ENCODE measurements at places on chromosomes 16 and 17.
A peak's percentile ranks its signal among the peaks of the same experiment; 100 is the strongest.

DNA sequence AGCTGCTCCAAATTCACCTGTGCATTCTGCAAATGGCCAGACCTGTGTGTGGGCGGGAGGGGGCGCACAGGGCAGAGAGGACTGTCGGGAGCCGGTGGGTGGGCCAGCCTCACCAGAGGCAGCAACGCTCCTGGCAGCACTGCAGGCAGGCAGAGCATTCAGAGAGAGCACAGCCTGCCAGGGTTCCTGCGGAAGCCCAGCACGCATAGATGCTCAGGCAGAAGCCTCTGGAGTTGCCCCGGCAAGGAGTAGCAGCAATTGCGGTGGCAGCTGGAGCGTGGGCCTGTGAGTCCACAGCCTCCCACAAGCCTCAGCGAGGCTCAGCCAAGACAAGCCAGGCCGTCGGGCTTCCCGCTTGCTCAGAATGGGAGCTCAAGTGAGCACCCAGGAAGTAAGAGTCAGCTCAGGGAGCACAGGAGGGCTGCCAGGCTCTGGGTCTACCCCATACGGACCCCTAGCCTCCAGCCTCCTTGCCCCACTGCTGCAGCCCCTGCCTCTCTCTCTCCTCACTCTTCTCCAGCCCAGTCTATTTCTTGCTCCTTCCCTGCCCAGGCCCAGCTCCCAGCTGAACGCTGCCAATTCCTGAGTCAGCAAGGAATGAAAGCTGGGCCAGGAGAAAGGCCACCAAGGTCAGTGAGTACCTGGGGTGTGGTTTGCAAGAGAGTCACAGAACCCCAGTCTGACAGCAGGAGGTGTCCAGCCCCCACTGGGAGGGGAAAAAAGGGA is 9.6 kb downstream of the EMC6 start:
- no peak overlapping the region for H3K4me3 ChIP-seq
- H3K27ac ChIP-seq = no peak overlapping the region
- H3K4me1 ChIP-seq = peaks cover 8% of the 10 kb centered on the region
- H3K36me3 ChIP-seq = peaks cover 16% of the 10 kb centered on the region
- H3K27me3 ChIP-seq = no peaks in the 10 kb centered on the region
- DNase-seq = no peak

DNA sequence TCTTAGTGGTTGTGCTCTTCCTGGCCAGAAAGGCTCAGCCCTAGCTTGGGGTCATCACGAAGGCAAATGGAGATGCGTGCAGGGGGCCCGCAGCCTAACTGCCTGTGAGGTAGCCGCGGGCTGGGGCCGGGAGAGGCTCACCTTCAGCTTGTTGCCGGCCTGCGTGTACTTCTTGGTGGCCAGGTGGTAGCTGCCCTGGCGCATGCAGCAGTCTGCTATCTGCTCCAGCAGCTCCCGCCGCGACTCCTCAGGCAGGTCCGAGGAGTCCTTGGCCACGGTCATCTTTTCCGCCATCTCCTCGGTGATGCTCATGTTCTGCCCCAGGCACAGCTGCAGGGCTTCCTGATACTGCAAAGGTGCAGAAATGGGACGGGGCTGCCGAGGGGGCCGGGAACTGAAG is 13.0 kb upstream of the TMEM204 start:
- no peak for DNase-seq
- no peak overlapping the region for H3K27ac ChIP-seq
- no peak overlapping the region for H3K4me3 ChIP-seq
- H3K36me3 ChIP-seq = no peaks in the 10 kb centered on the region
- H3K4me1 ChIP-seq = peaks cover 4% of the 10 kb centered on the region

GRCh38 chr17:9522074-9522473 is 53.5 kb downstream of the STX8 start:
- no peaks in the 10 kb centered on the region for H3K36me3 ChIP-seq
- H3K4me1 ChIP-seq = peaks cover 11% of the 10 kb centered on the region
- H3K27me3 ChIP-seq = no peaks in the 10 kb centered on the region
- peak; percentile 3 for DNase-seq
- no peak overlapping the region for H3K4me3 ChIP-seq

- no peak overlapping the region for H3K4me3 ChIP-seq
- no peak overlapping the region for H3K27ac ChIP-seq
- DNase-seq = no peak
- no peaks in the 10 kb centered on the region for H3K4me1 ChIP-seq
- H3K36me3 ChIP-seq = peaks cover 23% of the 10 kb centered on the region
Measured at GRCh38 chr16:74447578-74447977, 26.3 kb upstream of the CLEC18B start.

GRCh38 chr17:79420318-79421243 is 190.3 kb downstream of the RBFOX3 start:
- H3K4me1 ChIP-seq = no peaks in the 10 kb centered on the region
- H3K27ac ChIP-seq = no peak overlapping the region
- H3K4me3 ChIP-seq = no peak overlapping the region
- no peak for DNase-seq
- no peaks in the 10 kb centered on the region for H3K36me3 ChIP-seq

GRCh38 chr17:14448818-14449217 is 147.9 kb downstream of the HS3ST3B1 start:
- H3K27ac ChIP-seq = no peak overlapping the region
- no peaks in the 10 kb centered on the region for H3K27me3 ChIP-seq
- H3K4me1 ChIP-seq = no peaks in the 10 kb centered on the region
- H3K4me3 ChIP-seq = no peak overlapping the region

DNA sequence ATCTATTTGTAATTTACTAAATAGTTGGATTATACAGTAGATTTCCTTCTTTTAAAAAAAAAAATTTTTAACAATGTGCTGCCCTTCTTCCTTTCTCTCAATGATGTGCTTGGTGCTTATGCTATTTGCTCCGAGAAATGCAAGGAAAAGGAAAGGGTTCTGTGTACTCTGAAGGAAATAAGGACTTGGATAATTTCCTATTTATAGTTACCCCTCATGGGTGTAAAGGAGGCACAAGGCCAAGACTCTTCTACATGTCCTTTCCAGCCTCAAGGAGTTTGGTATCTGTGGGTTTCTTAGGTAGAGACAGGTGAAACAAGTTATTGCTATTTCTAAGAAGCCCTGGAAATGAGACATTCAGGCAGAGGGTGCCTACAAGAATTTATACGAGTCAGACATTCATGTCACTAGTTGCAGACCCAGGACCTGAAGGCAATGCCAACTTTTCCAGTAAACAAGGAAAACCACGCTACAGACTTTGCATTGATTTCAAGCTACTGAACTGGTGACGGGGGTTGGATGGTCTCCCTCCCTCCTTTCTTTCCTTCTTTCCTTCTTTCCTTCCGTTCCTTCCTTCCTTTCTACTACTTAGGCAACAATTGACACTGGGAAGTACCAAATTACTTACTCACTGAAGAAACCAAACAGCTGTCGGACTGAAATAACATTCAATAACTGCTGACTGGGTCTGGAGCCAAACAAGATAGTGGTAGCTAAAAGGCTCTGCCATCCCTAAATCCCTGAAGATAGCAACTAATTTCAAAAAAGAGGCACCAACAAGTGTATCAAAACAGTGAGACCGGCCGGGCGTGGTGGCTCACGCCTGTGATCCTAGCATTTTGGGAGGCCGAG is 33.8 kb upstream of the GHDC start:
- no peak for DNase-seq
- H3K4me3 ChIP-seq = no peak overlapping the region
- H3K4me1 ChIP-seq = peaks cover 16% of the 10 kb centered on the region
- H3K27ac ChIP-seq = no peak overlapping the region

- peaks cover 26% of the 10 kb centered on the region for H3K36me3 ChIP-seq
- DNase-seq = no peak
- H3K27ac ChIP-seq = no peak overlapping the region
- H3K4me1 ChIP-seq = no peaks in the 10 kb centered on the region
- H3K4me3 ChIP-seq = no peak overlapping the region
Measured at GRCh38 chr17:2243953-2244352, 59.6 kb downstream of the SMG6 start.

- no peaks in the 10 kb centered on the region for H3K36me3 ChIP-seq
- no peak for DNase-seq
- H3K27ac ChIP-seq = no peak overlapping the region
- H3K4me3 ChIP-seq = no peak overlapping the region
- no peaks in the 10 kb centered on the region for H3K27me3 ChIP-seq
Measured at GRCh38 chr17:6107791-6108190, 37.6 kb downstream of the WSCD1 start.

DNA sequence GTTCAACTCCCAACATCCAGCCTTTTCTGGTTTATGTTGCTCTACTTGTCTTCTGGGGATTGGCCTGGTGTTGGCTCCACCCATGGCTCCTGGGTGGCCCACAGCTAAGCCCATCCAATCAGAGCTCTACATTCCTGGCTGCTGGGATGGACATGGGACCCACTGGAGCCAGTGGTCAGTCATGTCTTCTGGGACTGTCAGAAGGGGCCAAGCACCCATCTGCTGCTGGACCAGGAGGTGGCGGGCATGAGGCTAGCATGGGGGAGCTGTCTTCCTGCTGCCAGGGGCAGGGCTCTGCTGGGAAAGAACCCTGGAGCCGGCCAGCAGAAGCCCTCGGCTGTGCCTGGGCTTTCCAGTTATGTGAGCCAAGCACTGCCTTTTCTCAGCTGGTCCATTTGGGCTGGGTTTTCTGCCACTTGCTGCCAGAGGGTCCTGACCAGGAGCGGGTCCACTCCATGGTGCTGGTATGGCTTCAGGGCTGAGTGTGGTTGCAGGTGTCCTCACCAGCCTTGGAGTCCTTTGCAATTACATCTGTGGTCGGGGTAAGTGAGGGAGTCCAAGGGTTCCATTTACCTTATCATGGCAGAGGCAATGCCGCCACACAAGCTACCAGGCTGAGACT is 17.4 kb upstream of the ZNF469 start:
- H3K27ac ChIP-seq = no peak overlapping the region
- no peaks in the 10 kb centered on the region for H3K36me3 ChIP-seq
- no peaks in the 10 kb centered on the region for H3K4me1 ChIP-seq
- DNase-seq = no peak
- H3K27me3 ChIP-seq = no peaks in the 10 kb centered on the region

DNA sequence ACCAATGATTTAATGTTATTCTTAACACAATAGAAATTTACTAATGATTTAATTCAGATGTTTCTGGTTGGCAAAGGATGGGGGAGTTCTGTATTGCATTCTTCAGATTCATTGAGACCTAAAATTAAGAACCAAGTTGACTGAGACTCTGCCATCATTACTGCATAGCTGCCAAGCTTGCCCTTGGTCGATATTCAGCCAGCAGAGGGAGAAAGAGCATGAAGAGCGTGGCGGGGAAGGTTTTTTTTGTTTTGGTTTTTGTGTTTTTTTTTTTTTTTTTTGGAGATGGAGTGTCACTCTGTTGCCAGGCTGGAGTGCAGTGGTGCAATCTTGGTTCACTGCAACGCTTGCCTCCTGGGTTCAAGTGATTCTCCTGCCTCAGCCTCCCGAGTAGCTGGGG is 659.4 kb upstream of the EEF2KMT start:
- no peaks in the 10 kb centered on the region for H3K4me1 ChIP-seq
- H3K27ac ChIP-seq = no peak overlapping the region
- H3K36me3 ChIP-seq = no peaks in the 10 kb centered on the region
- H3K27me3 ChIP-seq = no peaks in the 10 kb centered on the region
- no peak overlapping the region for H3K4me3 ChIP-seq

DNA sequence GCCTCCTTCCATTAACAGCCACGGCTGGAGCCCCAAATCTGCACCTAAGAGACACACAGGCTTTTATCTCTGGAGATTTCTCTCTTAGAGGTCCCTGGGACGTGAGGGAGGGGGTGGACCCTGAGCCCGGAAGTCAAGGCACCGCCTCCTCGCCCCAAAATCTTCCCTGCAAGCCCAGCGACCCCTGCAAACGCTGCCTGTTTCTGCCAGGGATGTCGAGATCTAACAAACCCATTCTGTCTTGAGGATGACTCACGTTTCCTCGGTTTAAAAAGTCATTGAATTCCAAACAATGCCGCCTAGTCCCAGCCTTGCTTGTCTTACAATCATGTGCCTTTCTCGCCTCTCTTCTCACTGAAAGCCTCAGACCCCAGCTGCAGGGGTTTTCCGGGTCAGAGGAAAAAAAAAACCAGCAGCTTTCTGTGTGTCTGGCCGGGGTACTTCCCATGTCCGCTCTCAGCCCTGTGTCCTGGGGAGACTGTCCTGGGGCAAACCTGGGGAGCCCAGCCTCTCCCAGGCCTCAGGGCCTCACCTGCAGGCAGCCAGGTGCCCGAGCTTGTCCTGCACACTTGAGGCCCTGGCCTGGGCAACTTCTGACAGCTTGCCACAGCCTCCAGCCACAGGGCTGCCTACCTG is 15.4 kb downstream of the ARL2BP start:
- no peaks in the 10 kb centered on the region for H3K36me3 ChIP-seq
- no peaks in the 10 kb centered on the region for H3K27me3 ChIP-seq
- H3K27ac ChIP-seq = no peak overlapping the region

DNA sequence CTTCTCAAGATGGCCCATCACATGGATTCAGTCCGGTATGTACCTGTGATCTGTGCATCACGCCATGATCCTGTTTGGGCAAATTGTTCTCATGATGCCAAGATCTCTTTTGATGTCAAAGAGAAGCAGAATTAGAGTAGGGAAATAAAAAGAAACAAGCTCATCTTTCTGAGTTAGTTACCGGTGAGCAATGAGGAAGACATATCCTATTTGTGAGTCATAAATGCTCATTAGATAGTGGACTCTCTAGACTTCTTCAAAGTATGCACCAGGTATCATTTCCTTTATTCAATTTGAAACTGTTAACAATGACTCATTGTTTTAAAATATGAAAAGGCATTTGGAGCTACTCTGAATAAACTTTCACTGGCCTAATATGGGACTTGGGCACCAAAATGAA is 8.0 kb upstream of the KRTAP4-12 start:
- H3K4me3 ChIP-seq = no peak overlapping the region
- no peaks in the 10 kb centered on the region for H3K36me3 ChIP-seq
- DNase-seq = no peak
- H3K4me1 ChIP-seq = peaks cover 22% of the 10 kb centered on the region
- no peaks in the 10 kb centered on the region for H3K27me3 ChIP-seq

GRCh38 chr17:61442878-61443474 is 9.2 kb upstream of the TBX4 start:
- no peak for DNase-seq
- no peak overlapping the region for H3K27ac ChIP-seq
- no peaks in the 10 kb centered on the region for H3K4me1 ChIP-seq
- H3K4me3 ChIP-seq = no peak overlapping the region

DNA sequence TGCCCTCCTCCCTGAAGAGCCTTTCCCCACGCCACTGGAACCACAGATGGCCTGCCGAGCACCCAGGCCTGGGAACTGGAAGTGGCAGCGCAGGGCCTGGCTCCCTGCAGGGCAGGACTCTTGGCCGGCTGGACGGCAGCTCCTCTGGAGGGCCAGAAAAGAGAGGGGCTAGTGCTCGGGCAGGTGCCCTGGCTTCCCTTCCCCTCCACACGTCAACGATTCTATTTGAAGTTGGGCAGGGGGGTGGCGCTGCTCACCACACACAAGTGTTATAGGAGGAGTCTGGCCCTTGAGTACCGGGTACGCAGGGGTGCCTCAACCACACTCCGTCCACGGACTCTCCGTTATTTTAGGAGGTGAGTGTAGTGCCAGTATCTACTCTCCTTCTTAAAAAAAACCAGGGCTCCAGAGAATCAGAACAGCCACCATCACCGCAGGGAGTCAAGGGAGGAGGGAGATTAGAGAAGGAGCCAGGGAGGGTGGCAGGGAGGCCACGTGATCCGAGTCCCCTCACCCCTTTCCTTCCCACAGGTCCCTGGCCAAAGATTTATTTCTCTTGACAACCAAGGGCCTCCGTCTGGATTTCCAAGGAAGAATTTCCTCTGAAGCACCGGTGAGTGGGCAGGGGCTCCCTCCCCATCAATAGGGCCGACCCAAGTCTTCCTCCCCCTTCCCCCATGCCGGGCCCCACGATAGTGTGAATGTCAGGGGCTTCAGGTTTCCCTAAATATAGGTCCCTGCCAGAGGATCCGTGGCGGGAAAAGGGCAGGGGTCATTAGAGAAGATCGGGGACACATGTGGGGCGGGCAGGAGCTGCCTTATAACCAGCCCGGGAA is 1.4 kb upstream of the ALDOA start:
- H3K36me3 ChIP-seq = peaks cover 25% of the 10 kb centered on the region
- peak; percentile 66 for DNase-seq
- no peaks in the 10 kb centered on the region for H3K27me3 ChIP-seq
- peak overlapping the region; percentile 89 for H3K4me3 ChIP-seq
